ENCODE measurements at places on chromosomes 12 and 14. TPM values are rescaled to one million over a fixed set of nuclear protein-coding genes. Genes with fewer than 3 reads are reported as not detected.

- no peak for DNase-seq
- H3K4me1 ChIP-seq = no peaks in the 10 kb centered on the region
- peaks cover under 1% of the 10 kb centered on the region for H3K27me3 ChIP-seq
Measured at GRCh38 chr12:130204541-130204953, 42.3 kb downstream of the FZD10 start.

DNA sequence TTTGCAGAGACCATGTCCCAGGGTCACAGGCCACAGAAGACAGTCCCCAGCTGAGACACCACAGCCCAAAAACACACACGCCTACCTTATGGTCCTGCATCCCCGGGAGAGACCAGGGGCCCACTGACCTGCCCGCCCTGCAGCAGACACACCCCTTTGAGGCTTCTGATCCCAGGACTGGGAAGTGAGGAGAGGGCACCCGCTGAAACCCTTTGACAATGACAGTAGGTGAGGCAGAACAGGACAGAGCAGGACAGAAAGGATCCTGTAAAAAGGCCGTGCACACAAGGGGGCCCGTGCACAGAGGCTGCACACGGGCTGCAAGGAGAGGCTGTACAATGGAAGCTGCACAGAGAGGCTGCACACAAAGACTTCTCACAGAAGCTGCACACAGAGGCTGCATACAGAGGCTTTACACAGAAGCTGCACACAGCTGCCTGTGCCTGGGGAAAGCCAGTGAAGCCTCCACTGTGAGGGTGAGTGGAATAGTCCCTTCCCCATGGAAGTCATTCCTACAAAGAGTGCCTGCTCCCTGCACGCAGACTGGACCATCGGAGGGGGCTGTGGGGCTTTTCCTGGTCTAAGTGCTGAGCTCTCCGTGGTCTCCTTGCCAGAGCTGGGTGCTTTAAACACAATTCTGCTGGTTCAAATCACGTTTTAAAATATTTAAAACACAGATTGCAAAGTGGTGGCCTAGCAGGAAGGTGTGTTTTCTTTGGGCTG, 16.6 kb upstream of the SFSWAP start:
- H3K36me3 ChIP-seq = no peaks in the 10 kb centered on the region
- H3K4me3 ChIP-seq = no peak overlapping the region
- no peak for DNase-seq

DNA sequence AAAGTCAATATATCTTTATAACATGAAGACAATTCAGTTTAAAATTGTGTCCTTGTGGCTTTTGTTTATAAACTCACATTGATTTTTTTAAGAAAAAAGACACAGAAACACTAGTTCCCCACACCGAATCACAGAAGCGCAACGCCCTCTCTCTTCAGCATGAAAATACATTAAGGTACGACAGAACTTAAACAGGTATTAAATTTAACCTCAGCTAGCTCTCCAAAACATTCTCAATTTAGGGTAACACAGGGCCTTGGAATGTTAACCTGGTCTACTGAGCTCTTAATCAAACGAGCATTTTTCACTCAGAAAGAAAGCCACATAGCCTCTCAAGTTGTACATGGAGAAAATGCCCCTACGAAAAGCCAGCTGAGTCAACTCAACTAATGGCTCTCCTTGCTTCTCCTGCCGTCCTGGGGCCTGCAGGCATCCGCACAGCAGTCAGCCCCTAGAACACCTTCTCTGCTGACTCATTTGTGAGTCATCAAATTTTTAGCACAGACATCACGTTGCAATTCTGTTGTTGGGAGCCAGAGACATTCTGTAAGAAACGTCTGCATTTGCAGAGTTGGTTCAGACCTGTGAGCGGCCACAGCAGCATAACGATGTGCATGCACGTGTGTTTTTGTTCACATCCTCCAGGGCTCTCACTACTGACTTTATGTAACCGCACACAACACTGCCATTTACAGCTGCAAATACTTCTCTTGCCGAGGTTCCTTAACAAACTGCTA, 141.6 kb downstream of the ITPR2 start:
- H3K27ac ChIP-seq = no peak overlapping the region
- no peak for DNase-seq
- H3K4me3 ChIP-seq = no peak overlapping the region

DNA sequence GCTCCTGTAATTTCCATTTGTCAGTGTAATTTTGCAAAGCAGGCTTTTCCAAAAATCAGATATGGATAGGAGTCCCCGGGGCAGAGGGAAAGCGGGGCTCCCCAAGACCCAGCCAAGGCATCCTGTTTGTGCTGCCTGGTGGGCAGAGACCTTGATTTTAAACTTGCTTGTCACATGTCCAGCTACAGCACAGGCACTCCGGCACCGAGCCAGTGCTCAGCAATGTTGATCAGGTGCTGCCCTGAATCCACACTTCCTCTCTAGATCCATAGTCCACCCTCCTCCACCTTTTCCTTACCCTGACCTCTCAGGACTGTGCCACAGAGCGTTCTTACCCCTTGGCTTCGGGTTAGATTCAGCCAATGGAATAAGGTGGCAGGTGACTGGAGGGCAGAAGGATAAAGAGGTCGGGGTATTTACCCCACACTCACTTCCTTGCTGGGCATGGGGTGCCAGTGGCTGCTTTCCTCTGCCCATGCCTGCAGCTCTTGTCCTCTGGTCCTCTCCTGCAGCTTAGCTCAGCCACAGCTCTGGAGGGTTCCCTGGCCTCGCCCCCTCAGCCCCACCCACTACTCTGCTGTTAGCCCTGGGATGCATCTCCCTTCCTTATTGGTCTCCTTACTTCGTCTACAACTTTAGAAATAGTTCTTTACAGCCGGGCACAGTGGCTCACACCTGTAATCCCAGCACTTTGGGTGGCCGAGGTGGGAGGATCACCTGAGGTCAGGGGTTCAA, 80.1 kb downstream of the IRF2BPL start:
- H3K4me1 ChIP-seq = peaks cover 50% of the 10 kb centered on the region
- DNase-seq = no peak
- no peaks in the 10 kb centered on the region for H3K36me3 ChIP-seq
- H3K4me3 ChIP-seq = no peak overlapping the region
- H3K27ac ChIP-seq = peak overlapping the region; percentile 90
- H3K27me3 ChIP-seq = no peaks in the 10 kb centered on the region

DNA sequence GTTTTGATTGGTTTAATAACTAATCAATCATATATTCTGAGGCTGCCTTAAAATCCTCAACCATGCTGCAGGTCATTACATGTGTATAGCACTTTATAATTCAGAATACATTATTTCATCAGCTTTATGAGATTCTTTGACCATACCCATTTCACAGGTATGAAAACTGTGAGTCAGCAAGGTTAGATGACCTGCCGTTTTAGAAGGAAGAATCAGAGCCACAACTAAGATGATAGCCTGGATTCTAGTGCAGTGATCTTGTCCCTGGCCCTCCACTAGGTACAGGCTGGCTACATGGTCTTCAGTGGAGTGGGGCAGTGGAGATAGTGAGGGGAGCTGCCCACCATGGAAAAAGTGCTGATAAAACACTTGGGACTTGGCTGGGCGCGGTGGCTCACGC, 154.4 kb upstream of the MAX start:
- H3K36me3 ChIP-seq = no peaks in the 10 kb centered on the region
- H3K27ac ChIP-seq = no peak overlapping the region
- H3K27me3 ChIP-seq = no peaks in the 10 kb centered on the region
- H3K4me1 ChIP-seq = no peaks in the 10 kb centered on the region

DNA sequence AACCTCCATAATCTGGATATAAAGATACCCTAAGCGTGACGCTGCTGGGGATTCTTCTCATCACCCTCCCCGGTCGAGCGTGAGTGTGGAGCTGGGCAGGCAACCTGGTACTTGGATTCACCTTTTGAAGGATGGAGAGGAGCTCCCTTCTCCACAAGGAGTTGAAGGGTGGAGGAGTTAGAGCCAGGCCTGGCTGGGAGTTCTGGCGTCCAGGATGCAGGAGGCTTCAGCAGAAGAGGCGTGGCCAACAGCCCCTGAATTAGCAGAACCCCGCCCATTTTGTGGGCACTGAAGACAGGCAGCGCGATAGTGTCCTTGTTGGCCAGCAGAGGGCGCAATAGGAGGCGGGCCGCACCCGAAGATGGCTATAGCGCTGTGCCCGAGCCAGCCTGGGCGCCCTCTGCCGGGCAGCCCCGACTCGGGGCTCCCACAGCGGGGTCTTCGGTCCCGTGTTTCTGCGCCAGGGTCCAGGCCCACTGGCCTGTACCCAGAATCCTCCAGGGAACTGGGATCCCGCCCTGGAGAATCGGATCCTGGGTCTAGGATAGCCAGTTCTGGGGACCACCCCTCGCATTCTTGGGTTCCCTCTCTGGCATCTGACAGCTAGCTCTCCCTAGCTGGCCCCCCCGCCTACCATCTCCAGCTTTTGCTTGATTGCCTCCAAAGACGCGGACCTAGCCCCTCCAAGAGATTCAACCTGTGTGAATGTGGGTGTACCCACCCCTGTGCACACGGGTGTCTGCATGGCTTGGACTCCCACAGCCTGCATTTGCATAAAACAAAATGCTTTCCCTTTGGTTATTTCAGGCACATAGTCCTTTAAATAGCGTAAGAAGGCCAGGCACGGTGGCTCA, 26.0 kb upstream of the SMUG1 start:
- no peaks in the 10 kb centered on the region for H3K27me3 ChIP-seq
- no peak overlapping the region for H3K4me3 ChIP-seq
- peaks cover 16% of the 10 kb centered on the region for H3K4me1 ChIP-seq
- peak; percentile 87 for DNase-seq
- H3K27ac ChIP-seq = no peak overlapping the region

DNA sequence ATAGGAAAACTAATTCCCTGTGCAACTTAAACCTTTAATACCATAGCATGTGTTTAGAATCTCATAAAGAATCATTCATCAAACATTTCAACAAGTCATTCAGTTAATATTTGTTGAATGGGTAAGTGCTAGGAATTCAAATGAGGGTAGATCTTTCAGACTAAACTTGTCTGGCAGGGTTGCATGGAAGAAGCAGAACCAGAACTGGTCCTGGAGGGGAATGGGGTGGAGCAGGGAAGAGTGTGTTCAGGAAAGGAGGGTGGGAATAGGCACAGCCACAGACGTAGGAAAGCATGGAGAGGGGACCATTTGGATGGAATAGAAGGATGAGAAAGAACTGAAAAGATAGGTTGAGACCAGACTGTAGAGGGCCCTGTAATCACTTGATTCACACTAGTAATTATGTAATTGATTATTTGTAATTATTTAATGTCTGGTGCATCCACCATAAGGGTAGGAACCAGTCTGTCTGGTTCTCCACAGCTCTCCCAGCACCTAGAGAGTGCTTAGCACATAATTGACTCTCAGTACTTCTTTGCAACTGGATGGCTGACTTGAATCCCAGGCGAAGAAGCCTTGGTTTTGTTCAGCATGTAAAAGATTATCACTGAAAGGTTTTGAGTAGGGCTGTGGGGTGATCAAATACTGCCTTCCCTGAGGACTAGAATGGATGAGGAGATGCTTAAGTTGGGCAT, 3.0 kb upstream of the MAP3K9 start:
- no peak overlapping the region for H3K27ac ChIP-seq
- H3K36me3 ChIP-seq = no peaks in the 10 kb centered on the region
- no peak for DNase-seq
- no peak overlapping the region for H3K4me3 ChIP-seq

DNA sequence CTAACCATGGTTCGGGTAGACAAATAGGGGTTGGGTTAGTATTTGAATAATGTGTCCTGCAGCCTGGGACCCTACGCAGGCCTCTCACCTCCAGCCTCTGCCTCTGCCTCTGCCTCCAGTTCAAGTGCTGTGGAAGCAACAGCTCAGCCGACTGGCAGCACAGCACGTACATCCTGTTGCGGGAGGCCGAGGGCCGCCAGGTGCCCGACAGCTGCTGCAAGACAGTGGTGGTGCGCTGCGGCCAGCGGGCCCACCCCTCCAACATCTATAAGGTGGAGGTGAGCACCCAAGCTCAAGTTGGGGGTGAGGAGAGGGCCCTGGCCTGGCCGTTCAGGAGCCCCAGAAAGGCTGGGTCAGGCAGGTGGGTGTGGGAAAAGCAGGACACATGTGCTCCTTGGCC, 55.9 kb downstream of the TSPAN11 start:
- peaks cover 4% of the 10 kb centered on the region for H3K4me1 ChIP-seq
- H3K36me3 ChIP-seq = no peaks in the 10 kb centered on the region
- no peaks in the 10 kb centered on the region for H3K27me3 ChIP-seq
- H3K27ac ChIP-seq = no peak overlapping the region

DNA sequence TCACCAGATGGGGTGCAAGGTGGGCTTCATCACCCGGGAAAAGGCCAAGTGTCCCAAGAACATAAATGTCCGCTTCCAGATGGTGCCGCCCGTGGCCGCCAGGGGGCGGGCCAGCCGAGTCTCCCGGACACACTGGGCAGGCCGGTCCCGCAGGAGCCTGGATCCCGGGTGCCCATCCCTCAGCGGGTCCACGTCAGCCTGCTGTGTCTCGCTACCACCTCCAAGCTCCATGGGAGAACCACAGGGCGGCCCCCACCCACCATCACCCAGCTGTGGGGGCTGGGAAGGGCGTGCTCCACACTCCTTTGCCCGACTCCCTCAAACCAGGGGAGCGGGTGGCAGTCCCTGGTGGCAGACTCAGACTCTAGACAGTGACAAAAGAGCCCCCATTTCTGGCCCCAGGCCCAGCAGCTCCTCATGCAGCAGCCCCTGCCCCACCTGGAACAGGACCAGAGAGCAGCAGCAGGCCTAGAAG, 22.0 kb upstream of the NUDT14 start:
- peaks cover 9% of the 10 kb centered on the region for H3K27me3 ChIP-seq
- no peaks in the 10 kb centered on the region for H3K36me3 ChIP-seq
- H3K4me3 ChIP-seq = no peak overlapping the region
- H3K27ac ChIP-seq = peak overlapping the region; percentile 79

GRCh38 chr12:29735604-29736003, 48.1 kb downstream of the TMTC1 start:
- no peaks in the 10 kb centered on the region for H3K27me3 ChIP-seq
- peaks cover 99% of the 10 kb centered on the region for H3K4me1 ChIP-seq
- peak overlapping the region; percentile 51 for H3K27ac ChIP-seq
- no peak for DNase-seq
- H3K36me3 ChIP-seq = no peaks in the 10 kb centered on the region

DNA sequence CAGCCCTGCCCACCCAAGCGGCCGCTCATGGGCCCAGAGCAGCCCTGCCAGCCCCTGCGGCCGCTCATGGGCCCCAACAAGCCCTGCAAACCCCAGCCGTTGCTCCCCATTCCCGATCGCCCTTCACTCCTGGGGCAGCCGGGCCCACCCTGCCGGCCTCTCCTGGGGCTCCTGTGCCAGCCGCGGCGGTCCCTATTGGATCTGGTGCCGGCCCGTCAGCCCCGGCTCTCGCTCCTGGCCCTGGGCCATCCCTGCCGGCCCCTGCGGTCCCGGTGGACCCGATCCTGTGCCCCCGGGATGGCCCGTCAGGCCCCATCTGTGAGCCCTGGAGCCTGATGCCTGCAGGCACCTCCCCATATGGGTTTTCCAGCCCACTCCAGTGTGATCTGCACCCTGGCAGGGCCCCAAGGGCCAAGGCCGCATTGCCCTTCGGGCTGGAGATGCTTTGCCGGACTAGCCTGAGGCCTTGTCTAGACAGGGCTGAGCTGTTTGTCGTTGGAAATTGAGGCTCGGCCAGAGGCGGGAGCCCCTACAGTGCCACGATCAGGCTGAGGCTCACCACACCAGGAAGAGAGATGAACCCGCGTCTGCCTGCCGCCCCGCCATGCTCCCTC, 20.3 kb downstream of the FBRSL1 start:
- no peak overlapping the region for H3K27ac ChIP-seq
- no peak for DNase-seq
- no peak overlapping the region for H3K4me3 ChIP-seq

The KCNMB4 gene
- 1.2 TPM for total RNA-seq

The HSPB8 gene
- 544 TPM for total RNA-seq

The KRT80 gene
- total RNA-seq = 0.28 TPM

The MYO1H gene
- not detected for total RNA-seq

The CLEC4C gene
- not detected for total RNA-seq

Data from heart right ventricle (tissue), 16 donors.